Activated naive CD4-positive, alpha-beta T cell treated with Interleukin-2 at 50 U/mL for 16 hours (primary cell): ENCODE measurements at places on chromosomes 12 and 14.

- DNase-seq: no peak
Observed at GRCh38 chr12:7319930-7320329, 16.1 kb downstream of the ACSM4 start.

DNA sequence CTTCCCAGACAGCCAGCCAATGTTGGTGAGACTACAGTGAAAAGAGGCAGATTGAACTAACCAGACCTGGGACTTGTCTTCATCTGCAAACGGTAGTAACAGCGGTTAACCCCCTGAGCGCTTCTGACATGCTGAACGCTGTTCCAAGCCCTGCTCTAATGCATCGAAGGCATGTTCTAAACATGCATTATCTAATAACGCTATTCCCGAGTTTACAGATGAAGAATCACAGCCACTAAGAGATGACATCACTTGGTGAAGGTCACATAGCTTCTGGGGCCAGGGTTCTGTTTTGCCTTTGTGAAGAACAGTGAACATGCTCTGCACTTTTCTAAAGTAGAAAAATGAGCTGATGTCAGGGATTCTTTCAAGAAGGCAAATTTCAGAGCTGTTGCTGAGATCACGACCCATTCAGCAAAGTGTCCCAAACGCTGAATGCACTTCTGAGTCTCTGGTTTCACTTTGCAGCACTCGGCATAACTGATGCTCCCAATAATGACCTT, 56.0 kb downstream of the FOS start:
- DNase-seq: no peak

- no peak for DNase-seq
Observed at GRCh38 chr12:111193067-111193466, 175.8 kb downstream of the PHETA1 start.

- no peak for DNase-seq
Observed at GRCh38 chr14:105269405-105269804, 21.1 kb downstream of the BTBD6 start.

GRCh38 chr14:65302571-65303189, 109.8 kb upstream of the FUT8 start:
- DNase-seq: peak; percentile 50
